Left lobe of liver (tissue), 2 donors: ENCODE measurements at places on chromosomes 7 and 10. TPM values are rescaled to one million over a fixed set of nuclear protein-coding genes. Genes with fewer than 3 reads are reported as not detected.

RBP4 gene
- 6,485 TPM for total RNA-seq

ARHGAP22 gene
- 0.13 TPM for total RNA-seq

CASP7 gene
- 12.4 TPM for total RNA-seq

CARD11 gene
- total RNA-seq = 0.63 TPM

FAM25G gene
- total RNA-seq = not detected

SNX10 gene
- 27.4 TPM for total RNA-seq

ANXA8 gene
- total RNA-seq = 1.7 TPM

PLA2G12B gene
- 60.4 TPM for total RNA-seq

RNF133 gene
- total RNA-seq = 0.33 TPM
